Uterine smooth muscle cell (primary cell): ENCODE measurements at places on chromosomes 2 and 18. TPM values are rescaled to one million over a fixed set of nuclear protein-coding genes. Genes with fewer than 3 reads are reported as not detected.

Gene IL36A
- total RNA-seq = not detected in 2 replicates

Gene AMER3
- total RNA-seq = not detected in 2 replicates

Gene SLC19A3
- under 0.01 TPM in 2 replicates for total RNA-seq

Gene USP14
- 36.1 and 38.6 TPM in 2 replicates for total RNA-seq

Gene CYBRD1
- 82.6 and 192 TPM in 2 replicates for total RNA-seq

Gene AGXT
- total RNA-seq = under 0.01 TPM in 1 of 2 replicates, not detected in the other

Gene PROC
- total RNA-seq = not detected in 2 replicates
